ENCODE measurements at places on chromosomes 16 and 17.
A peak's percentile ranks its signal among the peaks of the same experiment; 100 is the strongest.

DNA sequence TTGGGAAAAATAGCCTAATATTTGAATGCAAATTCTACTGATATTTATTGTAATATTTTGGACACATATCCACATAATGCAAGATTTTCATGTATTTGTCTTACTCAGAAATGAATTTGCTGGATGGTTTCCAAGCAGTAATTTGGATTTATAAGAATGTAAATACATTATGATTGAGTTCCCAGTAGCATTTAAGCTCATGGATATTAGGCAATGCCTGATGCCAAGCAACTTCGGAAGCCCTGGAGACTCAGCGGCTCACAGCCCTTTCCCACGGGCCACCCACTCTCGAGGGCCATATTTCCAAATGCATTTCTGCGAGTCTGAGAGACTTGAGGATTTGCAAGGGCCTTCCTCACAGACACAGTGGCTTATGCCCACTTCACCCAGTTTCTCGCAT is 62.1 kb upstream of the MYOCD start:
- DNase-seq, result no peak

GRCh38 chr16:76681296-76681695 is 404.1 kb downstream of the CNTNAP4 start:
- DNase-seq, result no peak

DNA sequence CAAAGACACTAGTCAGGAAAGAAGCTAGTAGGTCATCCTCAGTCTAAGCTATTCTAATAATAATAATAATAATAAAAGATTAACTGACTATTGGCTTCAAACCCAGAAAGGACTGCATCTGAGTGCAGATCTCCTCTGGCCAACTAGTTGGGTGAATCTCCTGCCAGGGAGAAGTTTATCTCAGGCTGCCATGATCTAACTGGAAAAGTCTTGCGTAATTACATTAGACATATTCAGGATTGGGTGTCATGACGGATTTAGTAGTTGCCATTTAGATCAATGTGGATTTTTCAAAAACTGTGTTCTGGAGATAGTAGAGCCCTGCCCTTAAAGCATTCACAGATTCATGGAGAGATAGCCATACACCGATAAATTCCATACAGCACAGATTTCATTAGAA is 69.5 kb downstream of the KIF2B start:
- DNase-seq, result no peak

- DNase-seq, result peak; percentile 49
These were observed 9.9 kb downstream of the MXRA7 start for GRCh38 chr17:76700617-76701470.

- DNase-seq, result no peak
These were observed 346.3 kb downstream of the BCAS3 start for GRCh38 chr17:61023996-61024395.

All from pulmonary artery endothelial cell (primary cell).